ENCODE measurements at places on chromosomes 7 and 10.

DNA sequence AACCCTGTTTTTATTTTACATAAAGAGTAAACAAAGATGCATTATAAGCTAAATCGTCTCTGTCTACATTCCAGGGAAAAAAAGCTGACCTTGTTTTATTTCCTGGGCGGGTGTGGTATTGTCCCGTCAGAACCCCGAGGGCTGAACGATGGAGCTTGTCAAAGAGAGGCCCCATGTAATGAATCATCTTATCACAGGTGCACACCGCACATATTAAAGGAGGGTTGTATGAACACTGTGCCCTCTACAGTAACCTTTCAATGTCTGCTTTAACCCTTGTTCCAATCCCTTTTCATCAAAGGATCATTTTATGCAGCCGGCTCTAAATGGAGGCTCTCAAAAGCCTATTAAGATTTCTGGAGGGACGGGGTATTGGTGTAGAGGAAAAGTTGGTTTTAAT lies 158.5 kb upstream of the YAE1 start:
- DNase-seq = no peak

DNA sequence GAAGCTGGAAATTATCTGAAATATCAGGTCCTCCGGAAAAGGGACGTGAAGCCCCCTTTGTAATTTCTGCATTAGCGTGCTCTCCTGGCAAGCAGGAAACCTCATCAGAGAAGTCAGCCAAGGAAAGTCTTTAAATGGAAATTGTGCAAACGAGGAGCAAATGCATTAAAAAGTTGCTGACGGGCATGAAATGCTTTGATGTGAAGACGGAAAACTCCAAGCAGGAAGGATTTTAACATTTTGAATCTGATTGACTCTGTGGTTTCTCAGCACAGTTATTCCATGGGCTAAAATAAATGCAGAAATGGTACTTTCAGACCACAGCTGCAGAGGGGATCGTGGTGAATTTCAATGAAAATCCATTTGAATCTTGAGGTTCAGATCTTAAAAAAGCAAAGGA lies 167.8 kb downstream of the AHR start:
- no peak for DNase-seq

DNA sequence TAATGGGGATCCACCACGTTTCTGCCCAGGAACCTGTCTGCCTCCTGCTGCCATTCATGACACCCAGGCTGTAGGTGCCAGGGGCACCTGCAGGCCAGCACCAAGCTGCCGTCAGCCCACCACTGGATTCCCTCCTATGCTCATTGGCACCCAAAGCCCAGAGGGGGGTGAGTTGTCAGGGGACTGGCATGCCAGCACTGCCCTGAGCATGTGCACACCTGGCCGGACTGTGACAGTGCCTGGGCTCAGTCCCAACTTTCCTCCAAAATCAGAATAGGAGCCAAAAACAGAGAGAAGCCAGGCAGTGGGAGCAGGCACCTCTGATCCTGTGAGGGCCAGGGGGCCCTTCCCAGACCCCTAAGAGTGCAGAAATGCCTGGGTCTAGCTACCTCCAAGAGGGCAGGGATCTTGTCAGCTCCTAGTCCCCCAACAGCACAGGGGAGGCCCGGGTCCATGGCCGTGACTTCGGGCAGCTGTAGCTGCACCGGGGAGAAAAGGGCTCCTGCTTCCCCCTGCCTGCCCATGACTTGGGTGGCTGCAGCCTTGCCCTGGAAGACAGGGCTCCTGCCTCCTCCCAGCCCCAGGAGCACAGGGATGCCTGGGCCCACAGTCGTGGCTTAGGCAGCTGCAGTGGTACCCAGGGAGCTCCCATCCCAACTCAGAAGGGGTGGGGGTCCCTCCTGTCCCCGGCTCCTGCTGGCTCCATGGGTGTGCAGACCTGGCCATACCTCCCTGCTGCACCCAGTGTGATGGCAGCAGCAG lies 249.8 kb upstream of the DKK1 start:
- no peak for DNase-seq

DNA sequence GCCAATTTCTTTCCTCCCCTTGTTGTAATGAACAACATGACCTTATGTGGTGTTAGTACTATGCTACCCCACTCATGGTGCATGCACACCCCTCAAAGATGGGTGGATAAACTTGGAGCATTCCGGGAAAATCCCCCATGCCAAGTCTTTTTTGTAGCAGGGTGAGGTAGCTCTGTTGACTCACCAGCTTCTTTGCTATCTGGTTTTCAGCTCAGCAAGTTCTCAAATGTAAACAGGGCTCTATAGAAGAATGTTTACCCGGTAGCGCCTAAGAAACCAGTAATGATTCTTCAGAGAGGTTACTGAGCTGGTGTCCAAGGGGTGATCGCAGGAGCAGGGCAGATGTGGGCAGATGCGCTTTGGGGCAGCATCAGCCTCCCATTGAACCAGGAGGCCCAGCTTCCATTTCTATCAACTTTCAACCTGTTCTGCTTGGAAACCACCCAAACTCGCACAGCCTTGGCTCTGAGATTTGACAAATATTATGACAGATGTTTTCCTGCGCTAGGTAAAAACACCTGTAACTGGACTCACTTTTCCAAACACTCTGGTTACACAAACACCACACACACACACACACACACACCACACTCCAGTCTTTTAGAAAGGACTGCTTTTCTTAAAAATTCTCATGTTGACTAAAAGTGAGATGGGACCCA lies 87.8 kb downstream of the ZRANB1 start:
- no peak for DNase-seq

DNA sequence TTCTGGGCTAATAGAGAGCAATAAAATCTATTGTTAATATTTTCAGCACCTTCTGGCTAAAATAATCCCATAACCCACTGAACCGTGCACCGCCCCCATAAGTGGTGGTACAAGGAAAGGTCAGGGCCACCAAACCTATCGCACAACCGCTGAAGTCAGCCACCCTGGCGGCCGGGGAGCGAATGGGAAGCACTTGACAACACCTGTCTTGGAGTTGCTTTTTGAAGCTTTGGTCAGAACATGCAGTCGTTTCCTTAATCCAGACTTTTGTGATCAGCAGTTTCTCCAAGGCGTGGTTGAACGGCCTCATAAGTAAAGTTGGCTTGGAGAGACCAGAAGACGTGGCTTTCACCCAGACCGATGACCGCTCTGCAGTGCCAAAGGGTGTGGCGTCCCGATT lies 97.4 kb downstream of the DNAJB6 start:
- DNase-seq = no peak

DNA sequence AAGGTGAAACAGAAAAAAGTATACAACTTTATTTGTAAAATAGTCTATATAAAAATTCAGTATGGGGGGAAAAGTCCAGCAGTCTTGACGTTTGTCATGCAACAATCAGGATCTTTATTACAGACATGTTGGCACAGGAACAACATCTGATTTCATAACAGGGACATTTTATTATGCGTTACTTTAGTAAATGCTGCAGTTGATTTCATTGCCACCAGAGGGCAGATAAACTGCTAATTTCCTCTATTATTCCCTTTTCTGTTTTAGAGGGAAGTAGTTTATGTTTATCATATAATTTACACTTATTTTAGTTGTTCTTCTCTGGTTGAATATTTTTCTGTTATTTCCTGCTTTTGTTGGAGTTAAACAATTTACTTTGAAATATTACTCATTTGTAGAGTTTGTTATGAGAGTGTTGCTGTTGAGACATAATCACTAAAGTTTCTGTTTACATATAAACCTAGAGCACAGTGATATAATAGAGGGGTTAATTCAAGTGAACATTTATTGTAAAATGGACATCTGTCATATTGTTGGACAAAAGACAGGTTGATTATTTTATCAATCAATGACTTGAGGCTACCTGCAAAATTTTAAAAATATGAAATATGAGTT lies 3.3 kb downstream of the PLXDC2 start:
- DNase-seq = peak; percentile 71

- no peak for DNase-seq
Observed at GRCh38 chr10:109067031-109067430, 856.3 kb downstream of the XPNPEP1 start.

GRCh38 chr10:54843085-54843646 lies 42.1 kb upstream of the PCDH15 start:
- DNase-seq = no peak

GRCh38 chr7:104956753-104957450 lies 57.1 kb upstream of the KMT2E start:
- no peak for DNase-seq

DNA sequence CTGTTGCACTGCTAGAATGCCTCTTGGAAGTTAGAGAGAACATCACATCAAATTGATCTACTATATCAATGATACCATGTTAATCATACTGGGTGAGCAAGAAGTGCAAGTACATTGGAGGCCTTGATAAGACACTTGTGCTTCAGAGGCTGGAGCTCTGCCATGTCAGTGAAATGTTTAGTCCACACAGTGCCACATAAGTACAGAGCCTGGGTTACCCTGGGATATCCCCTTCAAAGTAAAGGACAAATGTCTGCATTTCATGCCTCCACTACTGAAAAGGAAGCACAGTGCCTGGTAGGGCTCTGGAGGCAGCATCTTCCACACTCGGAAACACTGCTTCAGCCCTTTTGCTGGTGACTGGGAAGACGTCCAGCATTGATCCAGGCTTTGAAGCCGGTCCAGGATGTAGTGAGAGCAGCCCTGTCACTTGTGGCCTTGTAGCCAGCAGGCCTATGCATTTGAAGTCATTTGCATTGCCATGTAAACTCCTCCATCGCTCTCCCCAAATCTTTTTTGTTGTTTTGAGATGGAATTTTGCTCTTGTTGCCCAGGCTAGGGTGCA lies 15.7 kb upstream of the STN1 start:
- DNase-seq = no peak

GRCh38 chr7:117892821-117893220 lies 19.6 kb upstream of the CTTNBP2 start:
- DNase-seq = no peak

Measured in prostate gland (tissue), 2 donors.